ENCODE measurements at places on chromosomes 11 and 22. TPM values are rescaled to one million over a fixed set of nuclear protein-coding genes. Genes with fewer than 3 reads are reported as not detected.
A peak's percentile ranks its signal among the peaks of the same experiment; 100 is the strongest.

DNA sequence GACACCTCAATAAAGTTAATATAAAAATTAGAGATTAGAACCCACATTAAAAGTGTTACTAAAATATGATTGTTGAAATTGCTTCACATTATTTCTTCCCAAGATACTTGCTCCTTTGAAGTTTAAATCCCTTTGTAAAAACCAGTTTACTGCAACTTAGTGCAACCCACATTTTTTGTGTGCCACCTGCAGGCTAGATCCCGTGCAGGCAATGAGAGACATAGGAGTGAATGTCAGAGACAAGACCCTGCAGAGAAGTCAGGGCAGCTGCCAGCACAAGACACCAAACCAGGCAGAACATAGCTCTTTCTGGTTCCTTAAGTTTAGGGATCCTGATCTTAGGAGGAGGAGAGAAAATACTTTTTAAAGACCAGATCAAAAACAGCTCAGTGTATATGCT lies 142.8 kb upstream of the MTNR1B start:
- H3K4me1 ChIP-seq: peaks cover 28% of the 10 kb centered on the region
- no peak for DNase-seq
- peak overlapping the region; percentile 43 for H3K27ac ChIP-seq

GRCh38 chr11:8754241-8754640 lies 71.6 kb downstream of the RPL27A start:
- no peak for DNase-seq
- H3K4me3 ChIP-seq: no peak overlapping the region
- no peaks in the 10 kb centered on the region for H3K27me3 ChIP-seq
- H3K27ac ChIP-seq: no peak overlapping the region
- H3K4me1 ChIP-seq: peaks cover 33% of the 10 kb centered on the region
- peaks cover 4% of the 10 kb centered on the region for H3K36me3 ChIP-seq

DNA sequence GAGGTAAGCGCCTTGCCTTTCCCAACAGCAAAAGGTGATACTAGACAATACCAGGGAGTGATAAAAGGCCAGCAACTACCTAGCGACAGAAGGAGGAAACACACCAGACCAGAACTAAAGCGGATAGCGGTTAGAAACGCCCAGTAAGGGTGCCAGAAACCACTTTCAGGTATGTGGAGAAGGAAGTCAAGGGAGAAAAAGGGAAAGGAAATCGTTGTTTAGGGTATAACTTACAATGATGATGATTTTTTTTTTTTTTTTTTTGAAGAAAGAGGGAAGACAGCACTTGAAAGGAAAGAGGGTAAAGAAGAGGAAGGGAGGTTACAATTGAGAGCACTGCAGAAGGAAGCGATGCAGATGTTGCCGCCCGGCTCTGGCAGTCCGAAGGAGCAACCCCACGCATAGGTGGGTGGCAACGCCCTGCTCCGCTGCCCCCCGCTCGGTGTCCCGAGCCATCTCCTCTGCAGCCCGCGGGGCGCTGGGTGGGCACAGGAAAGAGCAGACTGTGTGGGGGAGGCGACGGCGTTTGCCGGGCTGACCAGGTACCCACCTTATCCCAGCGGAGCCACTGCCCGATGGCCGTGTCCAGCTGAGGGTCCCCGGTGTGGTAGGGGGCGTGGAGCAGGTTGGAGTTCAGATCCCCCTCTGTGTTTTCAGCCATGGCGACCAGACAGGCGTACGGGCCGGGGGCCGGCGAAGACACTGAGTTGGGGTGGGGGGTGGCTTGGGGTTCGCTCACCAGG lies 561 bp downstream of the PGM2L1 start:
- no peaks in the 10 kb centered on the region for H3K36me3 ChIP-seq
- peak overlapping the region; percentile 81 for H3K27ac ChIP-seq
- peaks cover 36% of the 10 kb centered on the region for H3K4me1 ChIP-seq

DNA sequence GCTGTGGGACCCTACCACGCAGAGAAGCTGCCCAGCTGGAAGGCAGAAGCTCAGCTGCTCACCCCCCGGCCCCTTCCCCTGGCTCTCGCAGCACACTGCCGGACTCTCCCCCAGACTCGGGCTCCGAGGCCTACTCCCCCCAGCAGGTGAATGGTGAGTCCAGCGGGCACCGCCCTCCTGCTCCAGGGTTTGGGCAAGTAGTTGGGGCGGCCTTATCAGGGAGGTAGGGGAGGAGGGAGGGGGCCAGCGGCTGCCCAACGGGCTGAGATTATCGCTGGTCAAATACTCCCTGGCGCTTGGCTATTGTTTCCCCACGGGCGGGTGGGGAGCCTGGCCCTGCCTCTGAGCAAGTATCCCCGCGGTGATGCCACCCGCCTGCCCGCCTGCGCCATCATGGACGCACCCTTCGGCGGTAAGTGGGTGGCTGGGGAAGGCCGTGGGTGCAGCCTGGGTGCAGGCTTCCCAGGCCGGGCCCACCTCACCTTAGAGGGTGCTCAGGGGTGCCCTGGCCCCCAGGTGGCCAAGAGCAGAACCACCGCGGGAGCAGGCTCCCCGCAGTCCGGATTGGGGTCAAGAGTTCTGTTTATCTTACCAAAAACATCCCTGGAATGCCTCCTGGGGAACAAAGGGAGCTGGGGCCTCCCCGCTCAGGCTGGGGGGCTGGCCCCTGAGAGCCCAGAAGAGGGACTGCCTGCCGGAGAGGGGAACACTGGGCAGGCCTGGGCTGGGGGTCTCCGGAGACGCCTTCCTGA lies 16.9 kb downstream of the MYRF start:
- no peaks in the 10 kb centered on the region for H3K4me1 ChIP-seq
- no peak overlapping the region for H3K4me3 ChIP-seq
- no peaks in the 10 kb centered on the region for H3K36me3 ChIP-seq
- no peak for DNase-seq
- H3K27ac ChIP-seq: no peak overlapping the region
- H3K27me3 ChIP-seq: no peaks in the 10 kb centered on the region

DNA sequence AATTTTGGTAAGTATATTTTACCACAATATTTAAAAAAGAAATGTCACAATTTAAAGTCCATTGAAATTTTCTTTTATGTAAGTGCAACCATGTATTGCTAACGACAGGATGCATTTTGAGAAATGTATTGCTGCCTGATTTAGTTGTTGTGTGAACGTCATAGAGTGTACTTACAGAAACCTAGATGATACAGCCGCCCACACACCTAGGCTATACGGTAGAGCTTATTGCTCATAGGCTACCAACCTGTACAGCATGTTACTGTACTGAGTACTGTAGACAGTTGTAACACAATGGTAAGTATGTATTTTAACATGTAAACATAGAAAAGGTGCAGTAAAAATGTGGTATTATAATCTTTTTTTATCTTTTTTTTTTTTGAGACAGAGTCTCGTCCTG lies 48.1 kb downstream of the CBL start:
- peaks cover 2% of the 10 kb centered on the region for H3K4me1 ChIP-seq
- H3K27me3 ChIP-seq: no peaks in the 10 kb centered on the region
- no peak overlapping the region for H3K27ac ChIP-seq
- H3K36me3 ChIP-seq: peaks cover 3% of the 10 kb centered on the region
- no peak for DNase-seq

GRCh38 chr22:50576070-50576469 lies 2.2 kb downstream of the CPT1B start:
- no peak overlapping the region for H3K27ac ChIP-seq
- DNase-seq: no peak
- H3K27me3 ChIP-seq: no peaks in the 10 kb centered on the region
- H3K4me1 ChIP-seq: peaks cover 5% of the 10 kb centered on the region

DNA sequence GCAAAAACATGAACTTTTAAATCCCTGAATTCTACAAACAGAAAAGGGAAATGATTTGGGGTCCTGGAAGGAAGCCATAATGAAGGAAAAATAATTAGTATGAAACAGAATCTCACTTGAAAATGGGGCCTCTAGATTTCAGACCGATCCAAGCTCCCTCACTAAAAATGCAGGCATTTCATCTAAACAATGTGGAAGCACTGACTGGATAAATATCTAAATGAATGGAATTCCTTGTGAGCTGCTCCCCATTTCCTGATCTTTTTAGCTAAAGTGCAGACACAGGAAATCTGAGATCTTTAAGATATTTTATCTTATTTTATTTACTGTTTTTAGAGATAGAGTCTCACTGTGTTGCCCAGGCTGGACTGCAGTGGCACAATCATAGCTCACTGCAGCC lies 1255.8 kb downstream of the LRRC4C start:
- H3K4me1 ChIP-seq: no peaks in the 10 kb centered on the region
- H3K27me3 ChIP-seq: peaks cover 12% of the 10 kb centered on the region
- no peak overlapping the region for H3K4me3 ChIP-seq
- H3K36me3 ChIP-seq: no peaks in the 10 kb centered on the region
- no peak overlapping the region for H3K27ac ChIP-seq

DNA sequence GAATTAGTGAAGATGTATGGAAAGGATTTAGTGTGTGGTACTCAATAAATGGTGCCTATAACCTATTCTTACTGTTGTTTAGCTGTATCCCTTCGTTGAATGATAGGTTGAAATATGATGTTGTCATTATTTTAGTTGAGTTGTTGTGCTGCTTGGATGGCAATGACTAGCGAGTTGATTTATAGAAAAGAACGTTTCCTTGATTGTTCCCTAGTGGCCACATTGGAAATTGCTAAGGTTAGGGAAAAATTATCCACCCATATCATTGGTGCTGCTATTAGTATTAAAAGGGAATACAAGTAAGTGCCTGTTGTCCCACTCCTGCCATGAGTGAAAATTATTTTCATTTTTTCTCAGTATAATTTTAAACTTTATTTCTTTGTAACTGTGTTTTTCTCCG lies 14.5 kb downstream of the EMSY start:
- no peaks in the 10 kb centered on the region for H3K27me3 ChIP-seq
- DNase-seq: no peak
- peaks cover 15% of the 10 kb centered on the region for H3K36me3 ChIP-seq
- H3K27ac ChIP-seq: no peak overlapping the region
- peaks cover 23% of the 10 kb centered on the region for H3K4me1 ChIP-seq

- peaks cover 69% of the 10 kb centered on the region for H3K4me1 ChIP-seq
- H3K4me3 ChIP-seq: peak within 1 kb of the TSS; percentile 88
- peak within 1 kb of the TSS; percentile 93 for H3K27ac ChIP-seq
- DNase-seq: no peak
- H3K36me3 ChIP-seq: peaks cover 4% of the 10 kb centered on the region
Measured at GRCh38 chr22:37559901-37560607, at the start of gene CDC42EP1. CDC42EP1 (plus strand) TSS chr22:37560480; CDS start chr22:37566350, 5,870 bp downstream.

DNA sequence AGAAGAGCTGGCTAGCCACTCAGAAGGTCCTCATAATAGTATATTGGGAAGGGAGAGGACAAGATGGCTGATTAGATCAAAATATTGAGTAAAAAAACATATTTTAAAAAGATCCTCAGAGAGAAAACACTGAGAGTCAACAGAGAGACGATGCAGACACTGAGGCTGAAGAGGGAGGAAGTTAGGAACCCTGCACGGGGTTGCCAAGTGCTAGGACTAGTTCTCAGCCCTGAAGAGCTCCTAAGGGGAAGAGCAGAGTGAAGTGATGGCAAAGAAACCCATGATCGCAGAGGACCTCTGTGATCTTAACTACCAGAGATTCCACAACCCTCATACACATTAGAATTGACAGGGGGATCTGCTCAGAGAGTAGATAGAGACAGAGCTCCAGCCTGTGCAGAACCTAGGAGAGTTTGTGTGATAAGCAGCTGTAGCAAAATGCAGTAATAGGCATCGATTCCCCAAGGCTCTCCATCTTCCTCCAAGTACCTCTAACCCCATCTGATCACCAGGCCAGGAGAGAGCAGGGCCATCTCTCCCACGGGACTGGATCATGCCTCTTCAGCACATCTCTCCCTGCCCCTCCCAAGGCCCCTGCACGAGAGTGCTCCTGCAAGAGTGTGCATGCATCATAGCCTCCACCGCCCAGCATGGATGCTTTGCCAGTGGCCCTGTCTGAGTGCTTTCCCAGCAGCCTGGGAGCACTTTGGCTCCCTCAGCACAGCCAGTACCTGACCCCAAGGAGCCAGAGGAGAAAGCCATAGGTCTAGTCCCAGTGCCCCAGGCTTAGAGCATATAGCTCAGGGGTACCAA lies 41.2 kb upstream of the ARL14EP start:
- peaks cover 8% of the 10 kb centered on the region for H3K27me3 ChIP-seq
- no peak overlapping the region for H3K27ac ChIP-seq
- peaks cover 13% of the 10 kb centered on the region for H3K4me1 ChIP-seq
- peak; percentile 71 for DNase-seq
- no peaks in the 10 kb centered on the region for H3K36me3 ChIP-seq

GSTT4 gene
- total RNA-seq: not detected

OSBP2 gene
- 3.6 TPM for total RNA-seq

DCHS1 gene
- 33.4 TPM for total RNA-seq

FBLN1 gene
- 127 TPM for total RNA-seq

SCGB1D2 gene
- not detected for total RNA-seq
